ENCODE measurements at places on chromosomes 5 and 9.

DNA sequence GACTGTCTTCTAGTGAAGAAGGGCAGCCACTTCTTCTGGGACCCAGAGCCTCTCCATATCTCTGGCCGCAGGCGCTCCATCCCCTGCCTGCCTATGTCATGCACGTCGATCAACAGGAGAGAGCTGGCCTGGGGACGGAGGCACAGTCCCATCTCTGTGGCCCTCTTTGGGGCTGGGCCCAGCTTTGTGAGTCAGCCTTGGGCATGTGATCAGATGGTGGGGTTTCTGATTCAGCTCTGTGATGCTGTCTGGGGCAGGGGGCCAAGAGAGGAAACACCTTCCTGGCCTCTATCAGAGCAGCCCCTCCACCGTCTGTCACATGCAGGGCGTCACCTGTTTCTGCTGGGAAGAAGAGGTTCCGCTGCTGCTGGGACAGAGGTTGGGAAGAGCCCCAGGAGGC is 72.6 kb downstream of the MVB12B start:
- no peak for DNase-seq

GRCh38 chr5:139942243-139942642 is 100.9 kb downstream of the NRG2 start:
- DNase-seq: no peak

- DNase-seq: no peak
Measured at GRCh38 chr9:18579536-18579935, 105.6 kb downstream of the ADAMTSL1 start.

- DNase-seq: no peak
Measured at GRCh38 chr9:32606811-32607210, 28.7 kb downstream of the TAF1L start.

GRCh38 chr5:139849942-139850341 is 54.3 kb downstream of the PSD2 start:
- DNase-seq: no peak

- no peak for DNase-seq
Measured at GRCh38 chr9:79896390-79896980, 324.7 kb downstream of the TLE4 start.

- no peak for DNase-seq
Measured at GRCh38 chr5:136022965-136023364, 5.8 kb upstream of the TGFBI start.

DNA sequence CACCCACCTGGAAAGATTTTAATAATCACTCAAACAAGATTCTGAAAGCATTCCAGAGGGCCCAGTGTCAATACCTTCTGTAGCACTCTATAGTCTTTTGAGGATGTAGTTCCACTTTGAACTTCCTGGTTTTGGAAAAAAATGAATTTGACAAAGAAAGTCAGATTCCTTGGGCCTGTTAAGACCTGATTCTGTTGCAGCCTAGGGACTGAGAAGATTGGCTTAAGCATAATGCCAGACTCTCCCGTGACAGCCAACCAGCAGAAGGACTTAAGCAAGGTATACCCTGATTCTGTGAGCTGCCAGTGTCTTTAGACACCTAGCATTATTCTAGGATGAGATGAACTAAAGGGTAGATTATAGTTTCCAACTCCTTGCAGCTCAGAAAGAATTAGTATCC is 6.8 kb downstream of the SPINK5 start:
- DNase-seq: no peak

DNA sequence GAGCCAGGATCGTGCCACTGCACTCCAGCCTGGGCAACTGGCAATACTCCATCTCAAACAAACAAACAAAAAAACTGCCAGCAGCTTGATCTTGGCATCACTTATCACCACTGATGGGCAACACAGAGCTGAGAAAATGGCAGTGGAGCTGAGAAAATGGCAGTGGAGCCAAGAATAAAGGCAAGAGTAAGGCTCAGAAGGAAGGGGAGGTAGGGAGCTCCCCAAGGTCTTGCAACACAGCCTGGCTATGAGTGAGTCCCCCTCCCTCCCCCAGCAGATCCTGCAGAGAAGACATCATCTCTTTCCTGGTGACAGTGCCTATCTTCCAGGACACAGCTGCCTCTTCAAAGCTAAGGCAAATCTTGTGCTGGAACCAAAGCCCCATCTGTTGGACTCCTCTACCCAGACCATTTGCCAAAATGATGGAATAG is 70.3 kb downstream of the UGCG start:
- DNase-seq: no peak

DNA sequence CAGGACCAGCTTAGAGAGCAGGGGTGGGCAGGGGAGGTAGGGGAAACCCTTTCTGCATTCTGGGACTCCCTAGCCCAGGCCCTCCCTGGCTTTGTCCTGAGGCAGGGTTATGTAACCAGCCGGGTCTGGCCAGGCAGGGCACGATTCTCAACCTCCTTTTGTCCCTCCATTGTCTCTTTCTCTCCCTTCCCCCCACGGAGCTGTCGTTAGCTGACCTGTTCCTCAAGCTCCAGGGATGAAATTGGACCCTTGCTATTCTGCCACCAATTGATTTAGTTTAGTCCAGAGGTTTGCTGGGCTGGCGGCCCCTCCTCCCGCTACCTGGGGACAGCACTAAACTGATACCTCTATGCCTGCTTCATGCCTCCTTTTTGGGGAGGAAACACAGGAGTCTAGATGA is 9.4 kb upstream of the NDST1 start:
- no peak for DNase-seq

GRCh38 chr9:84583866-84584265 is 85.7 kb upstream of the NTRK2 start:
- DNase-seq: no peak

- no peak for DNase-seq
Measured at GRCh38 chr5:172276214-172276613, 7.3 kb downstream of the UBTD2 start.

- no peak for DNase-seq
Measured at GRCh38 chr5:2991884-2992283, 240.4 kb upstream of the IRX2 start.

DNA sequence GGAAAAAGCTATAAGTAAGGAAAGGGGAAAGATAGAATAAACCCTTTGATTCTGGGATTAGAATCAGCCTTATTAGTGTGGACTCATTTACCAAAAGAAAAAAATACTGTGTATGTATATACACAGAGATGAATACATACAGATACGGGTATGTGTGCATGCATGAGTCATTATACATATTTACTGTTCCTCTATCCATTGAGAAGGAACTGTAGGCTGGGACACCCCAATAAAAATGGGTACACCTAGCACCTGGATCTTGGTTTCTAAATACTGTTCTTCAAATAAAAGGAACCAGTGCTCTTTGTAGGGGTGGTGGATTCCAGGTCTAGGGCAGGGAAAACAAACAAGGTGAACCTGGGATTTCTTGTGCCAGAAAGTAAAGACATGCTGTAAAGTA is 48.3 kb downstream of the WHRN start:
- no peak for DNase-seq

- DNase-seq: peak; percentile 46
Measured at GRCh38 chr5:148776780-148777179, 49.6 kb upstream of the ADRB2 start.

GRCh38 chr9:121358751-121359150 is 11.3 kb downstream of the STOM start:
- DNase-seq: no peak

DNA sequence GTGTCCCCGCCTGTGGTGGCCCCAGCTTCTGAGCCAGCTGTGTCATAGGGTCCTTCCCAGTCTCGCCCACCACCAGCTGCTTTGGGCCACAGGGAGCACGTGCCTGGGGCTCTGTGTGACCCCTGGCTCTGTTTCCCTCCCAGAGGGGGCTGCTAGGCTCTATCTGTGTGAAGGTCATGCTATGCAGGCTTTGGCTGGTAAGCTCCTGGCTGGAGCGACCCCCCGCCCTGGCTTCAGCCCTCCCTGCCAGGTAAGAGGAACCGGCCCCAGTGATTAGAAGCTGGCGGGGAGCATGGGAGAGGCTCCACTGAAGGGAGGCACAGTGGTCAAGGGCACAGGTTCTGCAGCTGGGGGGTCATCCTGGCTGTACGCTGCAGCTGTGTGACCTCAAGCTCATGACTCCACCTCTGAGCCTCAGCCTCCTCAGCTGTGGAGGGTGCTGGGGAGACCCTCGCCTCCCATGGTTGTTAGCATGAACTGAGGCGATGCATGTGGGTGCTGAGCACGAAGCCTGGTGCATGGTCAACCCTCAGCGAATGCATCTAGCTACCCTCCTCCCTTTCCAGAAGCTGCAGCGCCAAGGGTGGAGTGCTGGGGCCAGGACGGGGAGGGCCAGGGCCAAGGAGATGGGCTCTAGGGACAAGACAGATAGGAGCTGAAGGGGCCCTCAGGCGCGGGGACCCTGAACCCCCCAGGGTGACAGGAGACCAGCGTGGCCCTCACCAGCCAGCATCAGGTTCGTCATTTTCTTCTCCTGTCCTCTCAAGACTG is 163.8 kb upstream of the MVB12B start:
- no peak for DNase-seq

DNA sequence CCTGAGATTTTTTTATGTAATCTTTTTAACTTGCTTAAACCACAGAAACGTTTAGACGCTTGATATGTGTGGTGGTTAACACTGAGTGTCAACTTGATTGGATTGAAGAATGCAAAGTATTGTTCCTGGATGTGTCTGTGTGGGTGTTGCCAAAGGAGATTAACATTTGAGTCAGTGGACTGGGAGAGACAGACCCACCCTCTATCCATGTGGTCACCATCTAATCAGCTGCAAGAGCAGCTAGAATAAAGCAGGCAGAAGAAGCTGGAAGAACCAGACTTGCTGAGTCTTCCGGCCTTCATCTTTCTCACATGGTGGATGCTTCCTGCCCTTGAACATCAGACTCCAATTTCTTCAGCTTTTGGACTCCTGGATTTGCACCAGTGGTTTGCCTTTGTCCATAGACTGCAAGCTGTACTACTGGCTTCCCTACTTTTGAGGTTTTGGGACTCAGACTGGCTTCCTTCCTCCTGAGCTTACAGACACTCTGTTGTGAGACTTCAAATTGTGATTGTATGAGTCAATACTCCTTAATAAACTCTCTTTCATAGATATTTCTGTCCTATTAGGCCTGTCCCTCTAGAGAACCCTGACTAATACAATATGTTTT is 816.0 kb upstream of the CDH9 start:
- no peak for DNase-seq

DNA sequence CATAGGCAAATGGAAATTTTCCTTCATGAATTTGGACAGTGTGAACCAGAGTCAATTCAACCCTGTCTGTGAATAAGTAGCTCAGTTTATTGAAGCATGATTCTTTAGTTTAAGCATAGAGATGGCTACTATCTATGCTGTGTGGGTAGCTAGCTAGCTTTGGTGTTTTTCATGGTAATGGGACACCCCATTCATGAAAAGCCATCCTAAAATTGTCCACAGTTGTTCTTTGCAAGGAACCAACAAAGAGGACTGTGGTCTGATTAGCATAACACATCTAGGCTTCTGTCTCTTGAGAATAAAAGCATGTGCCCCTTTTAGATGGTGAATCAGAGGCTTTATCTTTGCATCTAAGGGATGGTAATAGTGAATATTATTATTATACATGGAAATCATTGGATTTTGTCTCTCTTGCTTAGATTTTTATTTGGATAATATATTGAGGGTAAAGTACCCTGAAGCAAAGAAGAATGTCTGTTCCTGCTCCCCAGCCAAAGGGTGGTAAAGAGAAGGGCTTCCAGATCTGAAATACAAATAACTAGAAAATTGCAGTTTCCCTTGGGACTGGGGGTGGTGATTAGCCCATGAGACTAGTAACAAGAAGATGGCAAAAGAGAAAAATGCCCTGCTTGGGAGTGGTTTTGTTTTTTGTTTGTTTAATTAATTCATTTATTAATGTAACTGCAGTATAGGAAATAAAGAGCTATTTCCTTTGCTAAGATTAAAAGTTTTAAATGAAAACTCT is 624.2 kb upstream of the ZNF608 start:
- no peak for DNase-seq

GRCh38 chr9:27280860-27281259 is 16.1 kb downstream of the EQTN start:
- DNase-seq: no peak

DNA sequence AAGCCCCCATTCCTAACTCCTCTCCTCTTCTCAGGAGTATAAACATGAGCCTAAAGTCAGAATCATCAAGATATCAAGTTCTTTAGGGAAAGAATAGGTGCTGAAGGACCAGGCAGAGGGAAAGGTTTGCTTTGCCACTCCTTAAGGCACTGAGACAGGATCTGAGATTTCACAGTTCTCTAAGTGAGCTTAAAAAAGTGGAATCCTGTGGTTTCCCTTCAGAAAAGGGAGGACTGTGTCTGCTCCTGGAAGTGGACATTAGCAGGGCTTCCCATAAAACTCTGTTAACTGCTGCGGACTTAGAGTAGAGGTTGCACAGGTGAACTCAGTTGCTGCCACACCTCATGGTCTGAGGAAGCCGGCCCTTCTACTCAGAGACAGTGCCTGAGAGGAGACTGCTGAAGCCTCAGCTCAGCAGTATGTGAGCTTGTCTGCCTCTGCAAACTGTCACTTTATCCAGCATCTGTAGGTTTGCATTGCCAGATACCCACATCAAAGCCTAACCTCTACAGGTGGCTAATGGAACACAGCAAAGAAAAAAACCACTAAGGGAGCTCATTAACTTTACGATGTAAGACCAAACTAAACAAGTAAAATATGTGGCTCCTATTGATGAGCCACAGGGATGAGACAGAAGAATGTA is 42.9 kb downstream of the RIC1 start:
- DNase-seq: no peak

DNA sequence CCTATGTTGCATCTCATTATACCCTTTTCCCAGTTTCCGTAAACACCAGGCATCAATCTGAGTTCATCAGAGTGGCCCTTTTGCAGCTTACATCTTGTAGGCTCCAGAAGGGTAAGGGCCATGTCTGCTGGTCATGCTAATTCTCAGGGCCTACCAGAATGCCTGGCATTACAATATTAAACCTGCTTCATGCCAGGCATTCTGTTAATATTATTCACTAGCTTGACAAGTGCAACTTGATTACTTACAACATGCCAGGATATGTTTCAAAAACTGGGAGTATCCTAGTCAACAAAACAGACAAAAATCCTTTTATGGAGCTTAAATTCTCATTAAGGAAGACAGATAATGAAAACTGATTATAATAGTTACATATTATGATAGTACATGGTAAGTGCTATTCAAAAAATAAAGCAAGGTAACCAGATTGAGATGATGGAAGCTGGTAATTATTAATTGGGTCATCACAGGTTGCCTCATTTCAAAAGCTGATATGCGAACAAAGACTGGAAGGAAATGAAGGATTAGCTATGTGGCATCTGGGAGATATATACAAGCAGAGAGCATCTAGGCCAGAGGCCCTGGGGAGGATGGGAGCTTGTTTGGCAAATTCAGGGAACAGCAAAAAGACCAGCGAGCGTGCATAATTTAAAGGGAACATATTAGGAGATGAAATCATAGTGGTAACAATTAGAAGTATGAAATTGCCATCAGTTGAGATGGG is 406.3 kb downstream of the DMRT2 start:
- DNase-seq: no peak
